ENCODE measurements at places on chromosomes 7 and 10.

- no peak for DNase-seq
Measured at GRCh38 chr7:30146127-30146612, 11.4 kb downstream of the MTURN start.

- no peak for DNase-seq
Measured at GRCh38 chr7:64625114-64626082, 40.5 kb upstream of the ZNF107 start.

DNA sequence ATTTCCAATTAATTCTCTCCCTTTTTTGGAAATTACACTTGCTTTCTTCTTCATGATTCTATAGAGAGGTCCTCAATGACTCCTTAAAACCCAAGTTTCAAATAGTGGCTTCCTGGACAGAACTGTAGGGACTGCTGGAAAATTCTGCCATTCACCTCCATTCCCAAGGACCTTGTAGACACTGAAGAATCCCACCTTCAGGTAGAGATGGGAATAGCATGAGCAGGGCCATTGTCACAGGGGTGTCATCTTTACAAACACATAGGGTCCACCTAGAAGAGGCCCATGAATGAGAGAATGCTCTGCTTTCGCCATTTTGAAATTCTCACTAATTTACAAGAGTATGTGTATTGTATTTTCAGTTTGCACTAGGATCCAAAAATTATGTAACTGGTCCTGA is 701.7 kb upstream of the CELF2 start:
- DNase-seq = no peak

DNA sequence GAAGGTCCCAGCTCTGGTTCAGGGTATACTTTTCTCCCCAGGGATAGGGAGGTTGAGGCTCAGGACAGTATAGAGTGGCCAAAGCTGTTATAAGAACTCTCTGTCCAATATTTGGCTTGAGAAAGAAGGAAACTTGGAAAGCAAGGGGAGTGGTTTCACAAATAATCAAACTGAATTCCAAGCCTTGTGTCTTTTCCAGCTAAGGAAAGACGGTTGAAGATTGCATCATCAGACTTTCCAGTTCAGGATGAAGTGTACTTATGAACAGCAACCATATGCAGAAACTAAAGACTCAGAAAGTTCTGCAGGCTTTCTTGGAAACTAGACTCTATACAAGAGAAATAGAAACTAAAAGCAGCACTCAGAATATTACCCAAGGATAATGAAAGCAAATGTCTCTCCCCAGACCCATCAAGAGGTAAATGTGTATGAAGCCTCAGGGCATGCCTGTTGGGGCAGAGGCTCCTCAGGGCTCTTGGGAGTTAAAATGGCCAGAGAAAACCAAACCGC is 46.4 kb downstream of the RAMP3 start:
- DNase-seq = no peak

- no peak for DNase-seq
Measured at GRCh38 chr7:132677918-132678317, 101.6 kb upstream of the PLXNA4 start.

- DNase-seq = no peak
Measured at GRCh38 chr7:112892263-112892662, 102.1 kb upstream of the TMEM168 start.

GRCh38 chr10:84156768-84157167 is 16.8 kb upstream of the GPR15LG start:
- DNase-seq = no peak

DNA sequence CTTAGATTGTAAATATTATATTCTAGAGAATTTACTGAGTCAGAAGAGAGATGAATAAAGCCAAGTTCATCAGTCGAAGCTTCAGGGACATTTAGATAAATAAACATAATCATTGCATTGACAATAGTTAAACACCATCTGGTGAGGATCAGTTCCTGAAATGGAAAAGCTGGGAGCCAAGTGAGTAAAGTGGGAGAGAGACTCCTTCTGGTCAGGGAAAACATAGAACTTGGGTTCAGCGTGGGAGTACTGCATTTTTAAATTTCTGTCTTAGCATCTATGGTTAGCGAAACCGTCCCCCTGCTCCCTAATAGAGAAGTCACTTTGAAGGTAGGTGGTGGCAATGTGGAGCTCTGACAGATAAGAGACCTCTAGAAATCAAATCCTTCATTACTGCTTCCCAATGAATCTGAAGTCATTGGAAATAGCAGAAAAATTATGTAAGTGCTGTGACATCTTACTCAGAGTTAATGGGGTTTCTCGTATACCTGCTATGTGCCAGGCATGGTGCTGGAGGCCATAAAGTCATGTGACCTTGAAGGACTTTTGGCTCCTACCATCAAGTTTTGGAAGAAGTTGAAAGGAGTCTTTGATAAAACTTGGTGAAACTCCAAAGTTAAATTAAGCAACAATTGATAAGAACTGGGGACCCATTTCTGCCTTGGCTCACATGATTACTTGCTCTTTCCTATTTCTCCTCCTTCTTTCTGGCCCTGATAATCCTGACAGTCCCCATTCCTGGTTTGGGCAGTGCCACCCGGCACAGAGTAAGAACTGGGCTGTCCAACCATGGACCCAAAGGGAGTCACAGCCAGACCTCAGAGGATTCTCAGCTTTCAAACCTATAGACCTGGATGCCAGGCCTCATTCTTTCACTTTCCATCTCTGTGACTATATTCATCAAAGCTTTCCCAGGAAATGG is 211.2 kb downstream of the C7orf25 start:
- DNase-seq = no peak

DNA sequence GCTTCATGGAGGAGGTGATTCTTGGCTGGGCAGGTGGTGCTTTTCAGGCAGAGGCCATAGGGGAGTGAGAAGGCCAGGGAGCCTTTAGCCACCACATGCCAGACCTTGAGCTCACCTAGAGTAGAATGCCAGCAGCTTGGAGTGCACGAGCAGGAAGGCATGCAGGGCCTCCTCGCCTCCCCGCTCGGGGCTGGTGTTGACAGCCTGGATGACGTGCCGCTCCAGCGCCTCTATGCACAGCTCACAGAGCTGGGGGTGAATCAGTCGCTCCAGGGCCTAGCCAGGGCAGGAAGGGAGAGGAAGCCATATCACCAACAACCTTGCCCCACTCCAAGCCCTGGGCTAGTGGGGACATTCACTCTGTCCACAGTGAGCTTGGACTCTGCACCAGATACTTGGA is 15.7 kb downstream of the HPS1 start:
- no peak for DNase-seq

GRCh38 chr10:48946332-48946731 is 6.7 kb upstream of the LRRC18 start:
- no peak for DNase-seq

DNA sequence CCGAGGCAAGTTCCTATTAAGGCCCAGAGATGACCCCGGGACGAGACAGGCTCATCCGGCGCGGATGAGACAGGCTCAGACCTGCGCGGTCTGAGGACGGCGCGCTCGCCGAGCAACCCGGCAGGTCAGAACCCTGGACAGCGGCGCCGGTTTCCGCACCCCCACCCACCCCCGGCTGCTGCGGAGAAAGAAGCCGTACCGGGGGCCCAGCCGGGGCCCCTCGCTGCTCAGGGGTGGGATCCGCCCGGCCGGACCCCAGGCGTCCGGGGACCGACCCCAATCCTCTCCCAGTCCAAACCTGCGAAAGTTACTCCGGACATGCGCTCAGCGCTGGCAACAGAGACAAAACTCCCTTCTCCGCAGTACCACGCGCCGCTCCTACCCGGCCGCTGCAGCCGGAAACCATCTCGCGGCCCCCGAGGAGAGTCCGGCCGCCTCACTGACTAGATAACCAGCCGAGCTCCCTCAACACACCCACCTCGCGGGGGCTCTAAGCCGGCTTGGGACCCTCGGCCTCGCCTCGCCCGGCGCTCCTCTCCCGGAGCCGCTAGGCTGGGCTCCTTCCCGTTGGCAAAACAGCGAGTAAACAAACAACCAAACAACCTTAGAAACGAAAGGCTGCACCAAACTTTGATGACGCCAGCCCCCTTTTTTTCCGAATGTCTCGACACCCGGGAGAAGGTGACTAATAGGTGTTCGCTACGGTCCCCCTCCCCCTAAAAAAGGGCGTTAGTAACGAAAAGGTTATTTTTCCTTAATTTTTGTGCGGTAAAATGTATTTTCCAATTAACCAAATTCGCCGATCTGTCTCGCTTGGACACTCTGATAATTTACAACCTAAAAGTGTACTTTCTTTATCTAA is 2.3 kb upstream of the DRGX start:
- peak; percentile 67 for DNase-seq

- DNase-seq = no peak
Measured at GRCh38 chr10:116974456-116975005, 30.5 kb downstream of the SHTN1 start.

- no peak for DNase-seq
Measured at GRCh38 chr10:5679606-5680005, 5.0 kb upstream of the TASOR2 start.

DNA sequence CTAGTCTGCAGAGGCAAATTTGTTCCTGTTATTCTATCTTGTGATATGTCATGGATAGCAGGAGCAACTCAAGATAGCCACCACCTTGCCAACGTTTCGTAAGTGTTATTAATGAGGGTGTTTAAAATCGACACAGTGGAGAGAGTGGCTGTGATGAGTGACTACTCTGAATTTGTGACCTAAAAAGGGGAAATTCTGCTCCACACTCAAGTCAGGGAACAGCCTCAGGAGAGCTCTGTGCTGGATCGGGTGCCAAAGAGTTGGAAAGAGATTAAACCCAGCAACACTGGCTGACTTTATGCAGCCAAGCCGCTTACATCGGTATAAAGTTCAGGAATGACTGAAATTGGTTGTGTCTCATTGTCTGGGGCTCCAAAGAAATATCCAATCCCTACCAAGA is 9.5 kb downstream of the TACC2 start:
- no peak for DNase-seq

GRCh38 chr7:80770675-80771081 is 132.2 kb downstream of the CD36 start:
- no peak for DNase-seq

DNA sequence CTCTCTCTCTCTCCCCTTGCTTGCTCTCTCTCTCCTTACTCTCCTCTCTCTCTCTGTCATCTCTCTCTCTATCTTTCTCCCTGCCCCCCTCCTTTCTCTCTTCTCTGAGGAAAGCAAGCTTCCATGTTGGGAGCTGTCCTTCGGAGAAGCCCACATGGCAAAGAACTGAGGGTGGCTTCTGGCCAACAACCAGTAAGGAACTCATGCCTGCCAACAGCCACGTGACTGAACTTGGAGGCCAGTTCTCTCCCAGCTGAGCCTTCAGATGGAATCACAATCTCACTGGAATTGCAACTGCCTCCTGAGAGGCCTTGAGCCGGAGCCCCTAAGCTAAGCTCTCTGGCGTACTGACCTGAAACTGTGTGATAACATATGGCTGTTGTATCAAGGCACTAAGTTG is 12.0 kb upstream of the DHTKD1 start:
- DNase-seq = no peak

DNA sequence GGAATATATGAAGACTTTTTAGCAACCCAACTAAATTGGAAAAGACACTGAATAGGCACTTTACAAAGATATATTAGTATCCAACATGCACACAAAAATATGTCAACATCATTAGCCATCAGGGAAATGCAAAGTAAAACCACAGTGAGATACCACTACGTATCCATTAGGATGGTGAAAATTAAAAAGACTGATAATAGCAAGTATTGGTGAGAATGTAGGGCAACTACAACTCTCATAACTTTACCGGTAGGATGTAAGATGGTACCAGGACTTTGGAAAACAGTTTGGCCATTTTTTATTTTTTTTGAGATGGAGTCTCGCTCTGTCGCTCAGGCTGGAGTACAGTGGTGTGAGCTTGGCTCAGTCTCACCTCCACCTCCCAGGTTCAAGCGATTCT is 13.7 kb upstream of the CCNY start:
- no peak for DNase-seq

- DNase-seq = no peak
Measured at GRCh38 chr10:97331153-97331703, 3.3 kb downstream of the FRAT2 start.

DNA sequence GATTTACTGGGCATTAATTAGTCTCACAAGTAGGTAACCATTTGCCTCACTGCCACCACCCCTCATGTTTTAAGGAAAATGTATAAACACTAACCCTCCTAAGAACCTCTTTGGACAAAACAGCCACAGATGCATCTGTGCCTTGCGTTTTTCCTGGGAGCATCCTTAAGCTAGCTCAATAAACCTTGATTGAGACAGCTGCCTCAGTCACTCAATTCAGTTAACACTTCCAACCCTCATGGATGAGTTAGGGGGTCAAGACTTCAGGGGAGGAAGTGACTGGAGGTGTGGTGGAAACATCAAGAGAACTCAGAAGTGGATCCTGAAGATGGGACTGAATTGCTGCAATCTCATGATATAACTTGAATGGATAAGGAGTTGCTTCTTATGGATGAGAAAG is 31.5 kb downstream of the CUL2 start:
- no peak for DNase-seq

DNA sequence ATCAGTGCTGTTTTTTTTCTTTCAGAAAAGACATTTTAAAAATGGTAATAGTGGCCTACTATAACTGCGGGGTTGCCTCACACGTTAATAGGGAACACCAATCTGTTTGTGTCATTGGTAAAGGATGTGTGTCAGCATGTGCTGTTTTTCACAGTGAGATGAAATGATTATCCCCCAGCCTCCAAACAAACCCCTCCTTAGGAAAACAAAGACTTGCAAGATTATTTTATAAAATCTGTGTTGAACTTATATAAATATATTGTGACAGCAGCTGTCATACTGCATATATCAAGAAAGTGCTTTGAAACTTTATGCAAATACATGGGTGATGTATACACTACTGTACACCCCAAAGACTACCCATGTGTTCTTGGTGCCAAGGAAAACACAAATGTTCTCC is 125.8 kb downstream of the BMPER start:
- DNase-seq = no peak

GRCh38 chr7:19110026-19110730 is 7.3 kb downstream of the TWIST1 start:
- no peak for DNase-seq

DNA sequence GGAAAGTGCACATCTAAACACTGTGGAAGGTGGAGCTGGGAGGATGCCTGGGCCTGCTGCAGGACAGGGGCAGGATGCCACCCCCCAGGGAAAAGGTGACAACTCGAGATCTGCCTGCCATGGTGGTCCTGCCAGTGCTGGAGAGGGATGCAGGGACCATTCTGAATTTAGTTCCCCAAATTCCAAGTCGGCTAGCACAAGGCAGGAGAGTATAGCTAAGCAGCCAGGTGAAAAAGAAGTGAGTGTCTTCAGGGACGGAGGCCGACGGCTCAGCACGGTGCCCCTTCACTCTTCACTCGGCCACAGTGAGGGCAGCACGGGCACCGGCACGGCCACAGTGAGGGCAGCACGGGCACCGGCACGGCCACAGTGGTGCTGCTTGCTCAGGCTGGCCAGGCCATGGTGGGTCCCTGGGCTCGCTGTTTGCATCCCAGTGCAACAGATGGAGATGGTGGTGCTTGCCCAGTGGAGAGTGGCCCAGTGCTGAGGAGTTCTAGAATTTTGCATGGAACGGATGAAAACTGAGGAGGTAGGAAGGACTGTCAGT is 161.3 kb upstream of the SHH start:
- DNase-seq = no peak

DNA sequence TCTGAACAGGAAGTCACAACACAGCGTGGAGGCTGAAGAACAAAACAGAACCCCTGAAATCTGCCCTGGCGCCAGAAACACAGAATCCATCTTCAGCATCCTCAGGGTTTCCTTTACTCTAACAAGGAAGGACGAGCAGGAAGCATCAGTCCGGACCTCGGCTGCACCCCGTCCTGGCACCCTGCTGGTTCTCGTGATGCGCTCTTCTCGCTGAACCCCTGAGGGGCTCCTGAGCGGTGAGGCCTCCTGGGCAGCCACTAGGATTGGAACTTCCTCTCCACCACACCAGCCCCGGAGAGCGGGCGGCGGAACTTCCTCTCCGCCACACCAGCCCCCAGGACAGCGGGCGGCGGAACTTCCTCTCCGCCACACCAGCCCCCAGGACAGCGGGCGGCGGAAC is 461.9 kb downstream of the PTPRN2 start:
- DNase-seq = no peak

All from lower lobe of right lung (tissue), 2 donors.